Caco-2 (cell line): ENCODE measurements at places on chromosomes 16 and 17. TPM values are rescaled to one million over a fixed set of nuclear protein-coding genes. Genes with fewer than 3 reads are reported as not detected.

- peak; percentile 75 for DNase-seq
Observed at GRCh38 chr16:66899945-66900710, 18.6 kb downstream of the CDH16 start.

DNA sequence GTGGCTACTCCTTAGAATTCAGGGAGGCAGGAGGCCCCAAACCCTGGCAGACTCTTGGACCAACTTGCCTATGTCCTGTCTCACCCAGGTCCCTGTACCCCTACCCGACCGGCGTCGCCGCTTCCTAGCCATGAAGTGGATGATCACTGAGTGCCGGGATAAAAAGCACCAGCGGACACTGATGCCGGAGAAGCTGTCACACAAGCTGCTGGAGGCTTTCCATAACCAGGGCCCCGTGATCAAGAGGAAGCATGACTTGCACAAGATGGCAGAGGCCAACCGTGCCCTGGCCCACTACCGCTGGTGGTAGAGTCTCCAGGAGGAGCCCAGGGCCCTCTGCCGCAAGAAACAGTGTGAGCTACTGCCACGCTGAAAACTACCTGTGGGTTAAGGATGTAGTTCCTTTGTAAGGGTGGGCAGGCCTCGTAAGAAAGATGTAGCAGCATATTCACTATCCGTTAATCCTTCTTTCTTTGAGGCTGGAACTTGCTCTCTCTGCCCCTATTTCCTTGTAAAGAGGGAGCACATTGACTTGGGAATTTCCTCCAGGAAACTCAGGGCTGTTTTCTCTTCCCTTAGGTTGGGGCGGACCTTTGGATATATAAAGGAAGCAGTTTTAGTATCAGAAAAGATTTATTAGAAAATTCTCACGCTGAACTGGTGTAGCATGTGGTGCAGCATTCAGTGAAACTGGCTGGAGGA is 4.1 kb downstream of the MRPS7 start:
- DNase-seq: no peak

DNA sequence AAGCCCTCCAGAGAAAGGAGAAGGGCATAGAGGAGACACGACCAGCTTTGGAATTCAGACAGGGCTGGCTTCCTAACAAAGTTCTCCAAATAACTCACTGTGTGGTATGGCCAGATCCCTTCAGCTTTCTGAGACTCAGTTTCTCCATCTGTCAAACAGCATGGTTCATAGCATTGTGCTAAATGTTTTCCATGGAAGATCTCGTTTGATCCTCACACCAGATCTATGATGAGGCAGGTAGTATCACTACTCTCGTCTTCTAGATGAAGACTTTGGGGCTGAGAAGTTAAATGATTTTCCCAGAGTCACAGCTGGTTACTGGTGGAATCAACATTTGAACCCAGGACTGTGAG is 507.3 kb downstream of the HAPSTR1 start:
- DNase-seq: no peak

DNA sequence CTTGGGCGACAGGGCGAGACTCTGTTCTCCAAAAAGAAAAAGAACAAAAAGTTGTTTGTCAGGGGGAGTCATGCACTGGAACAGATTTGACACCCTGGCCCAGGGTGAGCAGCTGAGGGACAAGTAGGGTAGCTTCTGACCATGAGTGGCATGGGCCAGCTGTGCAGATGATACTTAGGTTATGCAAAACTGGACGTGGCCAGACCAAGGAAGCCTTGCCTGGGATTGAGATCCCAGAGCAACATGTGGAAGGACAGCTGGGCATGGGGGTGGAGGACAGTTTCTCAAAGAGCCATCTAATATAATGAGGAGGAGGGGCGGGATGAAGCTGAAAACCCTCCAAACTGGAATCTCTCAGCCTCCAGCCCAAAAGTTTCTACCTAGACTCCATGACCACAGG is 19.6 kb upstream of the SLC35B1 start:
- DNase-seq: no peak

GRCh38 chr17:876272-876671 is 94.1 kb downstream of the MRM3 start:
- no peak for DNase-seq

GRCh38 chr17:76240461-76241203 is at the start of gene RNF157:
Gene RNF157, minus strand, starts transcription at chr17:76240493. Its CDS starts 253 bp downstream, at chr17:76240240.
- DNase-seq: peak; percentile 84

GRCh38 chr17:1162116-1162855 is 17.5 kb downstream of the ABR start:
- no peak for DNase-seq

DNA sequence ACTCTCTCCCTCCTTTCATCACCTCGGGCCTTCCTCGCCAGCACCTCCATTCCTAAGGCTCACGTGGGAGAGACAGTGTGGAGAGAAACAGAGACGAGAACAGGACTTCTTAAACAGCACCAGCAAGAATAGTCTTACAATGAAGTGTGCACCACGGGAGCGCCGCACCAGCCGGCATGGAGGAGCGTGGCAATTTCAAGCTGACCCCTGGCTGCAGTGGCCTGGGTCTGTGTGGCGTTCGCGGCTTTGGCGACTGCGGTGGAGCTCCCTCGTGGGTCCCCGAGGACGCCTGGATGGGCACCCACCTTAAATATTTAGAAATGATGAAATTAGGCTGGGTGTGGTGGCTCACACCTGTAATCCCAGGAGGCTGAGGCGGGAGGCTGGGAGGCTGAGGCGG is 20.5 kb upstream of the MED9 start:
- DNase-seq: no peak

The HS3ST3A1 gene
- total RNA-seq: 0.51 TPM in 1 of 2 replicates, not detected in the other

DNA sequence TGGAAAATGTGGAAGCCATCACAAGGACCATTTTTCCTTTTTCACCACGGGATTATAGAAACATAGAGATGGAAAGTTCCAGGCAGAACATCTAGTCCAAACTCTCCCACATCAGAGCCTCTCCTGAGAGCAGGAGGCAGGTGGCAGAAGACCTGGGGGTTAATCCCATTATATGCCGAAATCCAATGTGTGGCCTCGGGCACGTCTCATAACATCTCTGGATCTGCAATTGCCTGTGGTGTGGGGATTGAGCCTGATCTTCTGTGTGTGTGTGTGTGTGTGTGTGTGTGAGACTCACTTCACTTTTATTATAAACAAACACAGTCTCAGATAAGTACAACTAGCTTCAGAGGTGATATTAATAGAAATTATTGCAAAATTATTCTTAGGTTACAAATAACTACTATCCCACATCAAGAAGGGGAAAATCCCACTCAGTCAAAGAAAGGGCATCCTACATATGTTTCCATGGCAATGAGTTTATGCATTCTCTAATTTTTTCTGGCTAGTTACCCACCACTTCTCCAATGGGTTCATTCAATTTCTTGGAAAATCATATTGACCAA is 199.1 kb downstream of the FOXL1 start:
- DNase-seq: no peak

The SCARF1 gene
- total RNA-seq: 0.14 and 0.51 TPM in 2 replicates

DNA sequence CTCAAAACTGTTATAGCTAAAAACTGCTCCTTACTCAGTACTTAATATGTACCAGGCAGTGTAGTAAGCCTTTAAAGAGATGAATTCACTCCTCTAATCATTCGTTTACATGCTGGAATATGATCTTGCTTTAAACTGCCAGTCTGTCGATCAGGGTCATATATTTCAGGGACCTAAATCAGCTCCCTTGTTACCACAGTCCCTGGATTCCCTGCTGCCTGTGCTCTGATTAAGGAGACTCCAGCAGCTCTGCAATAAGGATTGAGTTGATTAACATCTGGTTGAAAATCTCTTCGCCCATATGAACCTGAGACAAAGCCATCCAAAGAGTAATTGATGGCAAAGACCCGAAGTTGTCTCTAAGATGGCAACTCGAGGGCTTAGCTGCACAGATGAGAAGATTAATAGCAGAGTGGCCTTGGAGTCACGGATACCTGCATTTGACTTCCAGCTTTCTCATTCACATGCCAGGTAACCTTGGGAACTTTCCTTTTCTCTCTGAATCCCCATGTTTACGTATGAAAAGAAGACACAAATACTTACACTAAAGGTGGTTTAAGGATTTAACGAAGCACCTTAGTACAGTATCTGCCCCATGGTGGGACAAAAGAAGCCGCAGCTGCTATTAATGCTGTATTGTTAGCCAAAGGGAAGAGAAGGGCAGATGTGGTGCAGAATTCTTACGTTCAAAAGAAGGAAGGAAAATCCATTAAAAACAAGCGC is 68.2 kb downstream of the VAT1L start:
- DNase-seq: no peak

GRCh38 chr17:63070031-63070430 is 104.0 kb downstream of the TANC2 start:
- no peak for DNase-seq

DNA sequence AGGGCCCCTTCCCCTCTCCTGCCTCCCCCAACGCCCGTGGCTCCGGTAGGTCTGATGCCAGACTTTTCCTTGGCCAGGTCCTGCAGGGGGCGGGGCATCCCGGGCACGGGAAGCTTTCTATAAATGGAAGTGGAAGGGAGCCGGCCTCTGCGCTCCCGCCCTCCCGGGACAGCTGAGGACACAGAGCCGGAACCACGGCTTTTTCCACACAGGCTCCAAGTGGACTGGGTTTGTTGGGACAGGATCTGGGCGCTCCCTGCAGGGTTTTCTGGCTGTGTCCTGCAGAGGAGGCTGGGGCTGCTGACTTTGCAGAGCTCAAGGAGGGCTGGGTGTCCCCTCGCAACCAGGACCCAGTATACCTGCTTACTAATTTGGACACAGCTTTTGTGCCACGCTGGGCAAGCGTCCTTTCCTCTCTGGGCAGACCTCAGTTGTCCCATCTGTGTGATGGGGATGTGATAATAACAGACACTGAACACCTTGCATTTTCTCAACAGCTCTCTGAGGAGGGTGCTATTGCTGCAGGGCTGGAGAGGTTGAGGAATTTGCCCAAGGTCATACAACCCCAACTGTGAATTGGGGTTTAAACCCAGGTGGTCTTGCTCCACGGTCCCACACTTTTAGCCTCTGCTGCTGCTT is 1.8 kb downstream of the TNS4 start:
- peak; percentile 68 for DNase-seq

- no peak for DNase-seq
Observed at GRCh38 chr17:70256751-70257150, 87.4 kb downstream of the KCNJ2 start.

- DNase-seq: no peak
Observed at GRCh38 chr16:70800311-70800710, 647 bp downstream of the VAC14 start.

The KPNA2 gene
- total RNA-seq: 324 and 339 TPM in 2 replicates

- DNase-seq: no peak
Observed at GRCh38 chr17:45440161-45440778, 7.6 kb upstream of the ARHGAP27 start.

The ZSCAN10 gene
- total RNA-seq: not detected in 2 replicates

- DNase-seq: peak; percentile 48
Observed at GRCh38 chr17:20008242-20009051, 712 bp upstream of the SPECC1 start.

The CAPNS2 gene
- not detected in 2 replicates for total RNA-seq

- DNase-seq: no peak
Observed at GRCh38 chr16:79800016-79800608, 199.6 kb upstream of the MAF start.

The PRCD gene
- not detected in 2 replicates for total RNA-seq

GRCh38 chr16:47460359-47460710 is 528 bp downstream of the ITFG1 start:
- DNase-seq: no peak

GRCh38 chr16:23500862-23501225 is 9.4 kb downstream of the GGA2 start:
- DNase-seq: no peak

GRCh38 chr17:54666559-54666958 is 234.1 kb upstream of the TOM1L1 start:
- DNase-seq: no peak

- DNase-seq: peak; percentile 25
Observed at GRCh38 chr17:29168079-29168758, 12.0 kb downstream of the MYO18A start.

The CLEC19A gene
- not detected in 2 replicates for total RNA-seq

The KRTAP2-3 gene
- total RNA-seq: 3.7 and 4.9 TPM in 2 replicates

- DNase-seq: no peak
Observed at GRCh38 chr17:9205520-9206409, 184.5 kb downstream of the NTN1 start.

GRCh38 chr16:67170949-67171649 is 761 bp downstream of the NOL3 start:
- DNase-seq: no peak

DNA sequence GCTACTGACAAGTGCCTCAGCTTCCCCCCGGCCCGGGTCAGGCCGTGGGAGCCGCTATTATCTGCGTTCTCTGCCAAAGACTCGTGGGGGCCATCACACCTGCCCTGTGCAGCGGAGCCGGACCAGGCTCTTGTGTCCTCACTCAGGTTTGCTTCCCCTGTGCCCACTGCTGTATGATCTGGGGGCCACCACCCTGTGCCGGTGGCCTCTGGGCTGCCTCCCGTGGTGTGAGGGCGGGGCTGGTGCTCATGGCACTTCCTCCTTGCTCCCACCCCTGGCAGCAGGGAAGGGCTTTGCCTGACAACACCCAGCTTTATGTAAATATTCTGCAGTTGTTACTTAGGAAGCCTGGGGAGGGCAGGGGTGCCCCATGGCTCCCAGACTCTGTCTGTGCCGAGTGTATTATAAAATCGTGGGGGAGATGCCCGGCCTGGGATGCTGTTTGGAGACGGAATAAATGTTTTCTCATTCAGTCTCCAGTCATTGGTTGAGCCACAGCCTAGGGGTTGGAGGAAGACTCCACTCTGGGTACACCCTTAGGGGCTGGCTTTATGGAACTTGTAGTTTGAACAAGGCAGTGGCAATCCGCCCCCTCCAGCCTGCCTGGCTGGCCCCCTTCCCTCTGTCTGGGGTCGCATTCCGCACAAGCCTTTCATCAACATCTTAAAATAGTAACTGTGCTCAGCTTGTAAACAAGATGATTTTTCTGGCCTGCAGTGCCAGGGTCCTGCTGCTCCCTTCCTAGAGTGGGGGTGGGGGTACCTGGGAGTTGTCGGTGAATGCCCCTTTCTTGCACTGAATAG is 4.1 kb downstream of the SYNGR2 start:
- no peak for DNase-seq

GRCh38 chr17:17508019-17508535 is 11.9 kb upstream of the RASD1 start:
- no peak for DNase-seq

The PIRT gene
- total RNA-seq: not detected in 2 replicates

DNA sequence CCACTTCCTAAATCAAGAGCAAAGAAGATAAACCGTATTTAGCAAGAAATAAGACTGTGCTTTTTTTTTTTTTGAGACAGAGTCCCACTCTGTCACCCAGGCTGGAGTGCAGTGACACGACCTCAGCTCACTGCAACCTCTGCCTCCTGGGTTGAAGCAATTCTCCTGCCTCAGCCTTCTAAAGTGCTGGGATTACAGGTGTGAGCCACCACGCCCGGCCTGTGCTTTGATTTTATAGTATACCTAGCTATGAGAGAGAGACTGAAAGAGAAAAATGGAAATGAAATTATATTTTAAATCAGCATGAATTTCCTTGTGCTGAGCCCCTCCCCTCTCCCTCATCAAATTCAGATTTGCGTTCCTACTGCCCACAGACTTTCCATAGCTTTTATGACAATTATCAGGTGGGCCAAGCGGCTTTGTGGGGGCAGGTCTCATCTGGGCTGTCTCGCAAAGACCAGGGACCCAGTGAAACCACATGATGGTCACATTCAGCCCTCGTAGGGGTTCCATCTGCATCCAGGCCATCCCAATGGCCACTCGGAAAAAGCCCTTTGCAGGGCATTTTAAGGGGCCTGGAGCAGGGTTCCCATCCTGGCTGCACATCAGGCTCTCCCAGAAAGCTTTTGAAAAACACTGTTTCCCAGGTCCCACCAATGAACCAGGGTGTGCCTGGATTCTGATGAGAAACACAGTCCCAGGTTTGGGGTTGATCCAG is 8.5 kb downstream of the CACNG1 start:
- no peak for DNase-seq

The ZNF747 gene
- 6.9 and 8.1 TPM in 2 replicates for total RNA-seq

The PDILT gene
- not detected in 2 replicates for total RNA-seq
